ENCODE measurements at places on chromosomes 7 and 10.

GRCh38 chr7:108669958-108670357 lies 100.3 kb downstream of the DNAJB9 start:
- DNase-seq, result no peak

- DNase-seq, result no peak
Observed at GRCh38 chr7:108581655-108582491, 12.2 kb downstream of the DNAJB9 start.

GRCh38 chr10:69228151-69228550 lies 8.0 kb downstream of the HKDC1 start:
- no peak for DNase-seq

DNA sequence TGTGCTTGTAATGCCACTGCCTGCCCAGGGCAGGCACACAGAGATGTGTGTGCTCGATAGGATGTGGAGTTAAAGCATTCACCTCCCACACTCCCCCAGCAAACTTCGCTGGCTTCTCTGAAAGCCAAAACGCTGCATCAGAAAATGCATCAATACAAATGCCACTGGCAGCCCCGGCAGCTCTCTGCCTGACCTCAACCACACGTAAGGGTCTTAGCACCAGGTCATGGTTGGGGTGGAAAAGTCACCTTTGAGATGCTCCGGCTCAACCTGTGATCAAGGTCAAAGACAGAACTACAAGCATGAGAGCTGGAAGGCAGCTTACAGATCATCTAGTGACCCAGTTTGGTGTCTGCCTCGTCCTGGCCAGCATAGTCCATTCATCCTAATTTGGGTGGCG lies 114.4 kb upstream of the NANOS1 start:
- DNase-seq, result no peak

DNA sequence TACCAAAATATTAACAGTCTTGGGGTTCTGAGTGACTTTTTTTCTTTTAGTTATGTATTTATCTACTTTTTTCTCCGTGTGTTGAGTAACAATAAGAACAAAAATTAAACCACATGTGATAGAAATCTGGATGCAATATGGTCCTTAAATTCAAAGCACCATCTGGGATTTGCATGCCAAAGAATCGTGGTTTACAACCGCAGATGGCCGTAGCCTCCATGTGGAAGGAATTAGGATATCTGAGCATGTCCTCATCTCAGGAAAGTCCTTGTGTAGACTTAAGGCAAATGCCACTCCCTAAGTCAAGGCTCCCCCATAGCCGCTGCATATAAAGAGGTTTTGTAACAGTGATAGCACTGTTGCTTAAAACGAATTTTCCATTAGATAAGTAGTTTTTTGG lies 304.0 kb downstream of the ZEB1 start:
- no peak for DNase-seq

GRCh38 chr7:8408871-8409270 lies 24.5 kb upstream of the NXPH1 start:
- no peak for DNase-seq

- no peak for DNase-seq
Observed at GRCh38 chr10:5288359-5288758, 76.4 kb upstream of the UCN3 start.

DNA sequence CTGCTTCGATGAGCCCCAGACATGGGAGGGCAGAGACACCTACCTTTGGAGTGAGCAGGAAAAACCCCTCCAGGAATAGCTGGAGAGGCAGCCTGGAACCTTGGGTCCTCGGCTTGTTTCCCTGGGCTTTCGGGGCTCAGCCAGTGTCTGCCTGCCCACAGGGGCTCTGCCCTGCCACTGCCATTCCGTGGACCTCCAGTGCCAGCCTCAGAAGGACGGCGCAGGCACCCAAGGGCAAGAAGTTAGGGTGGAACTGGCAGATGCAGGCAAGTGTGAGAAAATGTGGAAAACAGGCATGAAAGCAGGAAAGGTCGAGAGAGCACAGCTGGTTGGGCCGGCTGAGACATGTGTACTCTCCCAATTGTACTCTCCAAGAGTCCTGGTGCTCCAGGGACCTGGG lies 281.5 kb downstream of the GRID1 start:
- DNase-seq, result no peak

DNA sequence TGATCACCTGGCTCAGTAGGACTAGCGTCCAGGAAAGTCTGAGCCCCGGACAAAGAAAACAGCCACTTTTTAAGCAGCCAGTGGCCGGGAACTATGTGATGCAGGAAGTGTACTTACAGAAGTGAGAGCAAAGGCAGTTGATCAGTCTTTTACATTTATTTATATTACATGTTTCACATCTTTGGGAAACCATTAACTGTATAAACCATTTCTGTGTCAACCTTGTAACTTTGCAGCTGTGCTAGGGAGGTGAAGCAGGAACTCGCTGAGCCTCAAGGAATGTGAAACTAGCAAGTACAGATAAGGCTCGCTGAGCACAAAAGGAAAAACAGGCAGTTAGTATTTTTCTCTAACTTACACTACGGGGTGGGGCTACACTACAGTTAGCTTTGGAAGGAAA lies 39.9 kb upstream of the HECW1 start:
- DNase-seq, result no peak

GRCh38 chr10:15710455-15710854 lies 9.3 kb downstream of the ITGA8 start:
- no peak for DNase-seq

DNA sequence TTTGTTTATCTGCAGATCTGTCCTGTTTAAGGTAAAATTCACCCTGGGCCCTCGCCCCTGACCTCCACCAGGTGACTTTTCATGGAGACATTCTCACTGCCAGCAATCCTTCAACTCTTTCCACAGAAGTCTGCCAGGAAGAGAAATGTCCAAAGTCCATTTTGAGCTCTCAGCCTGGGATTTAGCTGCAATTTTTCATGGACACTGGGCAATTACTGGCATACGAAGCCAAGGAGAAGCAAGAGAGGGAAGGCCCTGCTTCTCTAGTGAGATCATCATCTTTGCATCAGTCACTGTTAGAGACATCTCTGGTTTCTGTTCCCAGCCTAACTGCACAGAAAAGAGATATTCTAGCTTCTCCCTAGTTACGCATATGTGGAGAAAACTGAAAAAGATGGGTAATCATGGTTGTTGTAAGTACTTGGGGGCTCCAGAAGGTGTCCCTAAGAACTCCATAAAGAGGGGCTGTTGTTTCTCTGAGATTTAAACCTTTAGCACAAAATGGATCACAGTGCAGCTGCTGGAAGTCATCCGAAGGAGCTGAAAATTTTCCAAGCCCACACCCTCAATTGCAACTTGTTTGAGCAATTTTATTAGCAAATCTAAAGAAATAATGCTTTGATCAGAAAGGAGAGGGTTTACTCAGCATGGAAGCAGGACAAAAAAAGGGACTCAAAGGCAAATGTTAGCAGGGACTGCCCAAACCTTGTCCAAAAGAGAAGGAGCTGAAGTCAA lies 168.9 kb downstream of the SNX10 start:
- DNase-seq, result no peak

- no peak for DNase-seq
Observed at GRCh38 chr10:91433620-91434019, 23.5 kb downstream of the HECTD2 start.

DNA sequence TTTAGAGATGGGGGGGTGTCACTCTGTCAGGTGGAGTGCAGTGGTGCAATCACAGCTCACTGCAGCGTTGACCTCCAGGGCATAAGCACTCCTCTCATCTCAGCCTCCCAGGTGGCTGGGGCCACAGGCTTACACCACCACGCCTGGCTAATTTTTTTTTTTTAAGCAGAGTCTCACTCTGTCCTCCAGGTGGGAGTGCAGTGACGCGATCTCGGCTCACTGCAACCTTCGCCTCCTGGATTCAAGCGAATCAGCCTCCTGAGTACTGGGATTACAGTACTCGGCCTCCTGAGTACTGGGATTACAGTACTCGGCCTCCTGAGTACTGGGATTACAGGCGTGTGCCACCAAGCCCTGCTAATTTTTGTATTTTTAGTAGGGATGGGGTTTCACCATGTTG lies 23.6 kb upstream of the PPIA start:
- no peak for DNase-seq

DNA sequence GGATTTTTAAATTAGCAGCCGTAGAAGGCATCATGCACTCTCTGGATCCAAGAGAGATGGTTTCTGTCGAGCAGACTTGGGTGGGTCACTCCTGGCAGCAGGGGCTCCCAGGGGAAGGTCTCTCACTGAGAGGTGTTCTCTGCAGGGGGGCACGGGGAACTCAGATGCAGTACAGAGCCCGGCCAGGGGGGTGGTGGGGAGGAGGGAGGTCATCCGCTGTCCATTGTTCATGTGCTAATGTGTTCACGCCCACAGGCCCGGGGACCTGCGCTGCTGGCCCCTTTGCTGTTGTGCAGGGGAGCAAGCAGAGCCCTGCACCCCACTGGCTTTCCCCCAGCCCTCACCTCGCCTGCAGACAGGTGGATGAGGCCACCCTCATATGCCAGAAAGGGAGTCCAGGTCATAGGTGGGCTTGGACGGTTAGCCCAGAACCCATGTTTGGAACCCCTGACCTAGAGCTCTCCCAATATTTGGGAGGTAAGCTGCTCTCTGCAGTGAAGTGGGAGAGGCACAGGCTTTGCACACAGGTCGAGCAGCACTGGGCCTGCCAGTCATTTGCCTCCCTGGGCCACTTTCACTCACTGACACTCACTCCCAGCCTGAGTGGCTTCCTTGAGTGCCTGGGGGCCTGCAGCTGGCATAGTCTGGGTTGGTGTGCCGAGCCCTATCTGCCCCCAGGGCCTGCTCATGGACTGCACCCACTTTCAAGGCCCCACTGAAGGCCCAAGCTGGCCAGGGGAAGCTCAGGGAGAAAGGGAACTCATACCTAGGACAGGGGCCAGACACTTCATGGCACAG lies 12.6 kb upstream of the TBRG4 start:
- no peak for DNase-seq

DNA sequence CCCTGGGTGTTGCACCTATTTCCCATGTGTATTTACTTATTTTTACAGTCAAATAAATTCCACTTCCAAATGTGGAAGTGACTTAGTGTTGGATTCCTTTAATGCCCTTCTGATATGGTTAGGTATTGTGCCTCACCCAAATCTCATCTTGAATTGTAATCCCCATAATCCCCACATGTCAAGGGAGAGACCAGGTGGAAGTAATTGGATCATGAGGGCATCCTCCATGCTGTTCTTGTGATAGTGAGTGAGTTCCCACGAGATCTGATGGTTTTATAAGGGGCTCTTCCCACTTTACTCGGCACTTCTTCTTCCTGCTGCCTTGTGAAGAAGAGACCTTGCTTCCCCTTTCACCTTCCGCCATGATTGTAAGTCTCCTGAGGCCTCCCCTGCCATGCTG lies 136.9 kb downstream of the SNX10 start:
- no peak for DNase-seq

Data from activated CD4-positive, CD25-positive, alpha-beta regulatory T cell (primary cell).